ENCODE measurements at places on chromosomes 2 and 18.

DNA sequence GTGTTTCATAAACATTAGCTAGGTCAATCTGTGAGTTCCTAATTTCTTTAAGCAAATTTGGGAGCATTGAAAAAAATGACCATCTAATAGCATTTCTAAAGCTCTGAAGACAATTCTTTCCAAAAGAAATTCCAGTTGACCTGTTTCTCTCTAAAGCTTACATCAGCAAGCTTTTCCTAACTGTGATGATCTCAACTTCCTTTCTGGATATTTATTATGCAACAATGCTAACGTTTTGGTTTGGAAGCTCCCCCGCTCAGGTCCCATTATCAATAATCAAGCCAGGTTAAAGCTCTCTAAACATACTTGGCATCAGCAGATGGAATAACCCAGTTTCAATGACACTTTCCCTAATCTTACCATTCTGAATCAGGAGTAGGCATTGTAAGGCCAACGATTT lies 196.3 kb upstream of the TANK start:
- no peak for DNase-seq

DNA sequence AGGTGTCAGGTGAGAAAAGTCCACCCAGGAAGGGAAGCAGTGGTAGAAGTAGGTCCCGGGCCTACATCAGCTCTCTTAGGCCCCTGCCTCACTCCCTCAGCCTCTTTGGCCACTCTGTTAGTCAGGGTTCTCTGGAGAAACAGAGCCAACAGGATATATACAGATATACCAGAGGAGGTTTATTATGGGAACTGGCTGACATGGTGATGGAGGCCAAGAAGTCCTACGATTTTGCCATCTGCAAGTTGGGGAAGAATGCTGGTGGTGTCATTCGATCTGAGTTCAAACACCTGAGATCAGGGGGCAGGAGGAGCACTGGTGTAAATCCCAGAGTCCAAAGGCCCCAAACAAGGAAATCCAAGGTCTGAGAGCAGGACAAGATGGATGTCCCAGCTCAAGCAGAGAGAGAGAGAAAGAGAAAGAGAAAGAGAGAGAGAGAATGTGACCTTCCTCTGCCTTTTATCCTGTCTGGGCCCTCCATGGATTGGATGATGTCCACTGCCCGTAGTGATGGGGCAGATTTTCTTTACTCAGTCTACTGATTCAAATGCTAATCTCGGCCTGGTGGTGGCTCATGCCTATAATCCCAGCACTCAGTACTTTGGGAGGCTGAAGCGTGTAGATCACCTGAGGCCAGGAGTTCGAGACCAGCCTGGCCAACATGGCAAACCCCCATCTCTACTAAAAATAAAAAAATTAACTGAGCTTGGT lies 111.1 kb upstream of the MYCN start:
- no peak for DNase-seq

GRCh38 chr2:101474731-101475384 lies at the start of gene RFX8:
Gene RFX8 (minus strand): TSS chr2:101475112. CDS start chr2:101466848, 8,264 bp downstream.
- DNase-seq, result peak; percentile 63

GRCh38 chr2:36343606-36344005 lies 12.0 kb upstream of the CRIM1 start:
- DNase-seq, result no peak

GRCh38 chr2:29212009-29212408 lies 96.8 kb downstream of the CLIP4 start:
- DNase-seq, result no peak

GRCh38 chr2:230879271-230879882 lies 14.6 kb downstream of the ITM2C start:
- DNase-seq, result no peak

- DNase-seq, result no peak
Observed at GRCh38 chr2:208725280-208725679, 318.7 kb downstream of the PTH2R start.

DNA sequence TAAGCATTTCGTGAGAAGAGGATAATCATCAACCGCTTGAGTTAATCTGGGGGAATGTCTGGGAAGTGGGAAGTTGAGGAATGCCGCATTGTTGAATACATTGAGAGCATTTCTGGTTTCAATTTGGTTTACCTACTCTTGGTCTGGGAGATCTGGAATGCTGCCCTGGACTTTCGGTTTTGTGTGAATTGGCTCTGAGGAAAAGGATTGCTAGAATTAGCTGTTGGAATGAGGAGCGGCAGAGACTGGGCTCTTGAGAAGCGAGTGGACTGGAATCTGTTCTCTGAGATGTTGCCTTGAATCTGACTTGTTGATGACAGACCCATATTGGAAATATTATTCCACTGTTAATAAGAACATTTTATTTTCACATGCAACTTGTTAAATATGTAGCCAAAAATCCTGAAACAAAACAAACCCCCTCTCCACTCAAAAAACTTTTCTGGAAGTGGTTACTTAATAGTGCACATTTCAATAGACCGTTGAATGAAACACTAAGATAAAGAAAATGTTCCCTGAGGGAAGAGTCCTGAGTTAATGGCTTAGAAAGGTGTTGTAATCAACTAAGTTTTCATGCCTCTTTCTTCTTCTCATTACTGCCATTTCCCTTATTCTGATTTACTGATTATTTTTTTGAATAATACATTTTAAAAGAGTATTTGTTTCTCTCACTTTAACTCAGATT lies 50.8 kb downstream of the PTPRM start:
- no peak for DNase-seq

DNA sequence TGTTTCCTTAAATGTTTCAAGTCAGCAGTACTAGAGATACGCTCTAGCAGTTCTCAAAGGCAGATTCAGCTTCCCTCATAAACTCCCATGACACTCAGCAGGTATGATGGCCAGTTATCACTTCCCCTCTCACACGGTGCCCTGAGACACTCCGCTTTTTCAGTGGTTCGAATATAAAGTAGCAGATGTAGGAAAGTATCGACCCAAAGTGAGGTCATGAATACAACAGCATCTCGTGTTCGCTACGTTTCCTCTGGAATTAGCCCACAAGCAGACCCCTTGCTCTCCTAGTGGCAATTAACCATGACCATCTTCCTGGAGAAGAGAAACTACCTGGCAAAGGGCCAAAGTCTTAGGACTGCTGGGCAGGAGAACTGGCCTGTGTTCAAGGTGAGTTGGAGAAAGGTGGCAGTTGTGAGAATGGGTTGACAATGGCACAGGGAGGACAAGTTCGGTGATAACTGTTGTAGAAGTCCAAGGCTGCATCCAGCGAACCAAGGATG lies 9.3 kb upstream of the AGBL5 start:
- DNase-seq, result peak; percentile 72

- DNase-seq, result no peak
Observed at GRCh38 chr2:128291844-128292598, 26.6 kb downstream of the HS6ST1 start.

DNA sequence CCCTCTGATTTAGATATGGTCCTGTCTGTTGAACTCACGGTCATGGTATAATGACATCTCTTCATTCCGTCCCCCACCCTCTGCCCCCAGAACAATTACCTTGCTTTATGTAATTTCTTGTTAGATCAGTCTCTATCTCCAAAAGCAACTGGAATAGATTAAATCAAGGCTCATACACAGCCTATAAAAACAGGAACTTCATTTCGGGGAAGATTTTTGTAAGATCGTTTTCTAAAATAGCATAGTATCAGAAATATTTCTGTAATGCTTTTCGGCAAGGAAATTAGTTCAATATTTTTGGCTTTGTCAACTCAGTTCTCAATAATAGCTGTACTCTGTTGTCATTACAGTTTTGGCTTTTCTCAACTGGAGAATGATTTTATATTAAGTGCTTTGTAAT lies 157.2 kb downstream of the FMNL2 start:
- no peak for DNase-seq

GRCh38 chr2:30106543-30106942 lies 40.3 kb upstream of the YPEL5 start:
- no peak for DNase-seq

DNA sequence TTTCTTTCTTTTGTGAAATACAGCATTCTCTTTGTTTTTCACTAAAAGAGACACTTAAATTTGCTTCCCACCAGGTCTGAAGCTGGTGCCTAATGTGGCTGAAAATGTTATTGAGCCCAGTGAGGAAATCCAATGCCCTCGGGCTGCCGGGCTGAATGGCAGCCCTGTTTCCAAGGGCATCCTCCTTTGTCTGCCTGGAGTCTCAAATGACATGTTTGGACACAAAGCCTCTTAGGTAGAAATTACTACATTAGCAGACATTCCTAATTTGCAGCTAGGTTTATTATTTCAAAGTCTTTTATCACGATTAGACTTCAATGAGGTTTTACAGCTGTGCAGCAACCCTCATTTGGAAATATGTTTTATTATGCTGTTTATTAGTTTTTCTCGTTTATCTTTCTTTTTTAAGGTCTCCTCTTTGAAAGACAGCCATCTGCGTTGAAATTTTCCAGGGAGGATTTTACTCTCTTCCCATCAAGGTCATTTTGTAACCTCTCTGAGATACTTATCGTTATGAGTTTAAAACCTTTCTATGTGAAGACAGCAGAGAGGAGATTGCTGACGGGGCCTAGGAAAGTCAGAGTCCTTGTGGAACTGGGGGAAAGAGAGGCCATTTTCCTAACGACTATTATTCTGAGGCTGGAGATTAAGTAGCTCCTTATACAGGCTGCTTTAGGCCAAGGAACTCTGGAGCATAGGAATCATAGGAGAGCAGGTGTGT lies 59.0 kb upstream of the ZNF532 start:
- DNase-seq, result no peak

- peak; percentile 58 for DNase-seq
Observed at GRCh38 chr2:231648579-231649174, 56.0 kb downstream of the TEX44 start.

- no peak for DNase-seq
Observed at GRCh38 chr2:195613922-195614321, 43.1 kb upstream of the SLC39A10 start.

DNA sequence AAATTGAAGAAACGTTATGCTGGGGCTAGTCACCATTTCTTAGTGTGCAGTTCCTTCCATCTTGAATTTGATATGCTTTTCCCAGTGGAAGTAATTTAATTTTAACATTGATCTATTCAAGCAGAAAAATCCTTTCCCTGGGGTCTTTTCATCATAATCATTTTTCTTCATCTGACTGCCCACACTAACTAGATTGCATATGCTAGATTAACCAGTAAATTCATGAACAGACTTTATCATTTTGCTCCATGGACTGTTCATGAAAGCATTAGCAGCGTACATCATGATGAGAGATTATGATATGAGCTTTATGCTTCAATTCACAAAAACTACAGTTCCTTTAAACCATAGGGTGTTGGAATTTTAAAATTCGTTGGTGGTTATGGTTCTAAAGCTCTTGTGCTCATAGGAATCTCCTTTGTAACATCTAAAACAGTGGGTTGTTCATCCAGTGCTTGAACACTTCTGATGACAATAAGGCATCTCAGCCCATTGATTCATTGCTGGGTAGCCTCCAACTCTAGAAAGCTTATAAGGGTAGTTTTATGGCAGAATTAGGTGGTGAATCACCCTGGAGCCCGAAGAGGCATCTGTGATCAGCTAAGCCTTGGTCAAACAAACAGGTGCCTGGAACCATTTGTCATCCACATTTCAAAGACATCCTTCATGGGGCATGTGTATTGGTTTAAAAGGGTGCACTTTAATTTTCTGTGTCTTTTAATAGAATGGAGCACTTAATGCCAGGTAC lies 77.2 kb upstream of the NDUFV2 start:
- DNase-seq, result no peak

DNA sequence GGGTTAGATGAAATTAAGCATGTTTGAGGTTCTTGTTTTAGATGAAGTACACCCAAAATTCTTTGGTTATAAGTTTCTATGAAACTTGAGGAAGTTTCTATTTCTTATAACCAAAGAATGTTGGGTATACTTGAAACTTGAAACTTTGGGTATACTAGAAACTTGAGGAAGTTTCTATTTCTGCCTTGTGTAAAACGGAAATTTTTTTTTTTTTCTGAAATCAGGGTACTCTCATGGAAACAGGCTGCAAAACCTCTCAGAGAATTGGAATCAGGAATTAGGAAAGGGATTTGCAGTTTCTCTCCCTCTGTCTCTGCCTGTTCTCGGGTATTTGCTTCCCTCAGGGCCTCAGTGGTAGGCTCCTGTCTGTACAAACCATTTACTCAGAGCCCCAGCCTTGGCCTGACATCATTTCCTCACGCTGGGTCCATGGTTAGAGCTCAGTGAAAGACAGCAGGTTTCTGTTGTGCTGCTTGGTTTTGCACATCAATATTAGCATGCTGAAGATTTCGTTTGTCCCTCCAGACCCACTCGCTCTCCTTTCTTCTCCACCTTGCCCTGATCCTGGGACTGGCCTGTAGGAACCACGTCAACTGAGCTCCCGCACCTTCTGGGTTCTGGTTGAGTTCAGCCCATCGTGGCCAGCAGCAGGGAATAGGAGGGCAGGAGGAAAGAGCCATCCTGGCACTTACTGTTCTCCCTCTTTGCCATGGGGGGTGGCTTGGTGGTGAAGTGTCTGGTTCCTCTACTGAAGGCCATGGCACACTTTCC lies 106.4 kb downstream of the POLR1A start:
- DNase-seq, result peak; percentile 77

DNA sequence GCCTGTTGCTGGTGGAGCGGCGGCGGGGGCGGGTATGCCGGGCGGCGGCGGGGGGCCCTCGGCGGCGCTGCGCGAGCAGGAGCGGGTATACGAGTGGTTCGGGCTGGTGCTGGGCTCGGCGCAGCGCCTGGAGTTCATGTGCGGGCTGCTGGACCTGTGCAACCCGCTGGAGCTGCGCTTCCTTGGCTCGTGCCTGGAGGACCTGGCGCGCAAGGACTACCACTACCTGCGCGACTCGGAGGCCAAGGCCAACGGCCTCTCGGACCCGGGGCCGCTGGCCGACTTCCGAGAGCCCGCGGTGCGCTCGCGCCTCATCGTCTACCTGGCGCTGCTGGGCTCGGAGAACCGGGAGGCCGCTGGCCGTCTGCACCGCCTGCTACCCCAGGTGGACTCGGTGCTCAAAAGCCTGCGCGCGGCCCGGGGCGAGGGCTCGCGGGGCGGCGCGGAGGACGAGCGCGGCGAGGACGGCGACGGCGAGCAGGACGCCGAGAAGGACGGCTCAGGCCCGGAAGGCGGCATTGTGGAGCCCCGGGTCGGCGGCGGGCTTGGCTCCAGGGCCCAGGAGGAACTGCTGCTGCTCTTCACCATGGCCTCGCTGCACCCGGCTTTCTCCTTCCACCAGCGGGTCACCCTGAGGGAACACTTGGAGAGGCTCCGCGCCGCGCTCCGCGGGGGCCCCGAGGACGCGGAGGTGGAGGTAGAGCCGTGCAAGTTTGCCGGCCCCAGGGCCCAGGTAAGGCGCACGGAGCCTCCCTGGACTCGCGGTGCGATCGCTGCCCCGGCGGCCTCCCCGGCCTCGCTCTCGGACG lies 1.0 kb downstream of the ZCCHC2 start:
- DNase-seq, result peak; percentile 56

DNA sequence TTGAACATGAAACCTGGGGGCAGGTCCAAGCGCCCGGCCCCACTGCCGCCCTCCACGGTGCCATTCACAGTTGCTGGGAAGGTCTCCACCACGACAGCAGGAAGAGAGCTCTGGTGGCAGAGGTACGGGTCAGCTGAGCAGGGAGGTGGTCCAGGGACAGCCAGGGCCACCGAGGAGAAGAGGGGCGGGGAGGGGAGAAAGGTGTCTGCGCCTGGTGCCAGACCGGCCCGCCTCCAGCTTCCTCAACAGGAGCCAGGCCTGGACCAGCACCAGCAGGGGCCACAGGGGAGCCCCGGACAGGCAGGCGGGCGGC lies 56.2 kb downstream of the BIN1 start:
- no peak for DNase-seq
